IPS DF 19.7 (cell line): ENCODE measurements at places on chromosomes 1 and 21.
A peak's percentile ranks its signal among the peaks of the same experiment; 100 is the strongest.

DNA sequence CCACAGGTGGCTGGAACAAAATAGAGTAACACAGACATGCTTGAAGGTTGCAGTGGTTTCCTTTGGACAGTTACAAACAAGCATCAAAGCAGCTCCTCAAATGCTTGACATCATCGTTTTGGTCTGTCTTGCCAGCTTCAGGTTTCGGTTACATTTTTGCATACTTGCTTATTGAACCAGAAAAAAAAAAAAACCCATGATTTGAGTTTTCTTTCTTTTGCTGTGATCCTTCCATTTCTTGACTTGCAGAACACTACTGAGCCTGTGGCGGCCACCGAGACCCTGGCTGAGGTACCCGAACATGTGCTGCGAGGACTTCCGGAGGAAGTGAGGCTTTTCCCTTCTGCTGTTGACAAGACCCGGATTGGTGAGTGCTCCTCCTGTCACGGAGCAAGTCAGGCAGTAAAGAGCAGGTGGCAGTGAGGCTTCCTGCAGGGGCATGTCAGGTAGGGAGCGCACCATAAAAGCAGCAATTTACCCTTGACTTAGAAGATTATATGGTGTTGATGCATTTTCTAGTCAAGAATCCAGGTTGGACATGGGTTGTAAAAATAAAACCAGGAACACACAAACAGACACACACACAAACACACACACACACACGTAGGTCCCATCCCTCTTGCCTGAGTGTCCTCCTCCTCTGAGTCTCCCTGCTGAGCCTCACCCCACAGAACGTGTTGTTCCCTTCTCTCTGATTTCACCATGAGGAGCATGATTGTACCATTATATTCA, 30.9 kb downstream of the PRDM2 start:
- DNase-seq: no peak

- DNase-seq: no peak
Observed at GRCh38 chr1:212671342-212672031, 28.2 kb downstream of the BATF3 start.

DNA sequence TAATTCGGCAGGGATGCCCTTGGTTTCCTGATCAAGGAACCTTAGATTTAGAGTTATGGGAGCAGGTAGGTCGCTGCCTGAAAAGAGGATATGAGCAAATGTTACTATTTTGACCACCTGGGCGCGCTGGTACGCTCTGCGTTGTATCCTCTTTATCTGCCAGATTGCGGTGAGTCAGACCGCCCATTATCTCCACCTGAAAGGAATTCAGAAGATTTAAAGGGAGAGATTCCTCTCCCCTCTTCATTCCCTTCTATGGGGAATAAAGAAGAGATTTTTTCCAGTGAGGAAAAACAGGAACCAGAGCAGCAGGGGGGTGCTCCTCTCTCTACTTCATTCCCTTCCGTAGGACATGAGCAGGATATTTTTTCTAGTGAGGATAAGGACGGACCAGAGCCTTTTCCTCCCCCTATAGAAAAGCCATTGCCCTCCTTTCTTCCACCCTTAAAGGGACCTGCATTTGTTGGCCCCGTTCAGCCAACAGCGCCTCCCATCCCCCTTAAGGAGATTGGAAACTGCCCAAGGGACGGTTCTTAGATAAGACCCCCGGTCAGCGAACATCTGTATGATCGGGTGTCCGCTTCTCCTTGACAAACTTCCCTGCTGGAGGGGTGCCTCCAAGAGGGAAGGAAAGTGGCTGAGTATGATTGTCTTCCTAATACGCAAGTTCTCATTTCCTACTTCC, 34.1 kb downstream of the CLCA1 start:
- DNase-seq: peak; percentile 91

DNA sequence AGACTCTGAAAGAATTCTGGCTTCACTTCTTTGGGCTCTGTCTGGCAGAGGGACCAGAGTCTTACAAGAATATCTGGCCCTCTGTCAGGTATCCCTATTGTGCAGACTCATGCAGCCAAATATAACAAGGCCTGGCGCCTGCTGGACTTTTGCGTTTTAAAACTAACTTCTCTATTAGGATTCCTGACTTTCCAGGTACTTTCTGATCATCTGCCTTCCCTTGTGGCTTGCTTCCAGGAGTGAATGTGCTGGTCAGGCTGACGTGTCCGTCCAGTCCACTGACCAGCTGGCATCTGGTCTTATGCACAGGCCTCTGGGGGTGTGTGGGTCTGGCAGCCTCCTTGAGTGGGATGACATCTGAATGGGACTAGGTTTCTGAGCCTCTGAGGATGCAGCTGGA, 8.6 kb upstream of the RAB29 start:
- no peak for DNase-seq

- no peak for DNase-seq
Observed at GRCh38 chr1:3215198-3216014, 146.4 kb downstream of the PRDM16 start.

GRCh38 chr1:198001776-198002408, 84.7 kb downstream of the LHX9 start:
- no peak for DNase-seq

DNA sequence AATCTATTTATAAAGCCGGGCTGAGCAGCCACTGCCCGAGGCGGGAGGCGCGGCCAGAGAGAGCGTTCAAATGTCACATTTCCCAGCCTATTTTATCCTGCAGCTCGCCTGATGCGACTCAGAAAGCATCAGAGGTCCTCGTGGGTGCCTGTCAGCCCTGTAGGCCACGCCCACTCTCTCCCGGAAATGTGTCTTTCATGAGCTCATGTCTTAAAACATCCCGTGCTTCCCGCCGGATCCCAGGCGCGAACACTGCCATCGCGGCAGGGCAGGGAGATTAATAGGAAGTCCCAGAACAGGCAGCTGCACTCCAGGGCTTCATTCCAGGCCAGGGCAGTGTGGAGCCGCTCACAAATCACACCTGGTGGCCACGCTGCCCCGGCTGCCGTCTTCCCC, 117.5 kb downstream of the PRDM16 start:
- no peak for DNase-seq

DNA sequence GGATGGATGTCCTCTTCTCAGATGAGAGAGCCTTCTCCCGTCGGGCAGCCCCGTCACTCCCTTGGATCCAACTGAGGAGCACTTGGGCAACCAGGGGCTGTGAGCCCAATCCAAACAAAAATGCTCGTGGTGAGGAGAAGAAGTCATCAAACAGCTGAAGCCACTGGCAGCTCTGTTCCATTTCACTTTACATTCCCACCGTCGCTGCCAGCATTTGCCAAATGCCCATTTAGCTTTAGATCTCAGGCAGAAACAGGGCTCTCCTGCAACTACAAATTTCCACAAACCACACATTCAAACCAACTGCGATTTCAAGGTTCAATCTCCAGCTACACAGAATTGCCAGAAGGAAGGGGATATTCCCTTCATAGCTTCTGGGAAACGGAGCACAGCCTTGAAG, 634.6 kb downstream of the SMYD3 start:
- no peak for DNase-seq

DNA sequence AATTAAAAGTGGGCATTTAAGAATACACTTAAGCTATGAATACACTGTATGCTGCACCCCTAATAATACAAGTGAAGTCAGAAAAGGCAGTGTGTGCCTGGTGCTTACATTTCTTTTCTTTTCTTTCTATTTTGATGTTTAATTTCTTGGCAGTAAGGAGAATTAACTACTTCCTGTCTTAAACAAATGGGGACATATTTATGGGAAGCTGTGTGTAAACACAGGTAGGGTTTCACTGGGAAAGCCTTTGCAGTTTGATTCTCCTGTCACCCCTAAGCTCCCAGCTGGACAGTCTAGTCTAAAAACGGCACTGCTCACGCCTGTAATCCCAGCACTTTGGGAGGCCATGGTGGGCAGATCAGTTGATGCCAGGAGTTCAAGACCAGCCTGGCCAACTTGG, 146.0 kb downstream of the MIS18A start:
- no peak for DNase-seq

DNA sequence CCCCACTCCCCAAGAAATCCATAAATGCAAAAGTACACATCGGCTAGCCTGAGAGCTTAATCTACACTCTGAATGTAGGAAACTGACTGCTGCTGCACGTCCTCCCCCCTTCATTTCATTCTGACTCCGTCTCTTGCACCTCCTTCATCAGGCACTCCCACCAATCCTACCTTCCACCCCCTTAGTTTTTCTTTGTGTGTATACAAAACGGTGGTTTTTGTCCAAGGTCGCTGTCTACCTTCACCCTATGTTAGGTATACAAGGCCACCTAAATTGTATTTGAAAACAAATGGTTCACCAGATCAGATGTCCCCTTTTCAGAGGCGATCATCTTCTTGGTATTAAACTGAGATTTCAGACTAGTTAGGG, 1.9 kb downstream of the WDR26 start:
- DNase-seq: no peak
